ENCODE measurements at places on chromosomes 4 and X.

DNA sequence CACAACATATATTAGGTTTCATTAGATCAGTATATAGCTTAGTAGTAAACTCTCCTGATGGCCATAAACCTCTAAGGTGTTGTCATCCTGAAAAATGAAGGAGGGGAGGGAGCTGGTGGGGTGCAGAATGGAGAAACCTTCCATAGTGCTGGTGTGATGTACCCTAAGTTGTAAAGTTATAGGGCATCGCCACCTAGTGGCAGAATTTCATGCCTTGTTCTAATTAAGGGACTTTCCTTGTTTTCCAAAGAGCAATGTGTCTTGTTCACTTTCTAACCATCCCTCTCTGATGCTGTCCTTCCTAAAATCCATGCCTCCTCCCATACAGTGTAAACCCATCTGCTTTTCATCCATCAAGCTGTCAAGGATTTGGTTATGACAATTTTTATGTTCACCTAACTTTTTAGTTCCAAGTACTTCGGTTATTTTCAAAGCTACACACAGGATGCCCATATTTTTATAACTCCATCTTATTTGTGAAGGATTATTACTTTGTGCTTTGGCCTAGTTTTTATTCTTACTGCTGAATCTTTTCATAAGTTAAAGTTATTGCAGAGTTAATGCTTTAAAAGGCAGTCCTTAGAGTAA lies 4.5 kb downstream of the NBDY start:
- peak; percentile 10 for DNase-seq

- no peak for DNase-seq
Observed at GRCh38 chr4:18227880-18228279, 206.3 kb upstream of the LCORL start.

GRCh38 chr4:8289956-8290700 lies 20.6 kb downstream of the HTRA3 start:
- DNase-seq, result no peak

GRCh38 chrX:48025561-48025960 lies 18.8 kb downstream of the SPACA5 start:
- peak; percentile 62 for DNase-seq

DNA sequence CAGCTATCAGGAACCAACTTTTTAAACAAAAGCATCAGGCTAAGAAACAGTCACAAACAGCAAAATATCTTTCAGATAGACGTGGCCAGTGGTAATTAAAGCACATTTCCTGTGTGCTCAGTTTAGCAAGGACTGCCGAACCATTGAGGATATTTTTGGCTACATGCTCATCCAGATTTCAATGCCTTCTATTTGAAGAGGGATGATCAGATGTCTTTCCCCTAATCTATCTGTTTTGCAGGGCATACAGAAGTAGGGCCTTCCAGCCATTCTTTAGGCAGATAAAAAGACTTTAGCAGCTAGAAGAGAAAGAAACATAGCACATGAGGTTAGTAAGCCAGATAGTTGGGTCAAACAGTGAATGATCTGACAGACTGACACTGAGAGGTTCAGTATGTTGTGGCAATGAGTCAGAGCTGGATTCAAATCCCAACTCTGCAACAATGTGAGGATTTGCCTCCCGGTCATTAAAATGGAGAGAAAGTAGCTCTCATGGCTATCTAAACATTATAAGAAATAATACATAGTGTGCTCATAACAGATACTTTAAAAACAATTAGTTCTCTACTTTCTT lies 100.0 kb upstream of the PRKG2 start:
- no peak for DNase-seq

DNA sequence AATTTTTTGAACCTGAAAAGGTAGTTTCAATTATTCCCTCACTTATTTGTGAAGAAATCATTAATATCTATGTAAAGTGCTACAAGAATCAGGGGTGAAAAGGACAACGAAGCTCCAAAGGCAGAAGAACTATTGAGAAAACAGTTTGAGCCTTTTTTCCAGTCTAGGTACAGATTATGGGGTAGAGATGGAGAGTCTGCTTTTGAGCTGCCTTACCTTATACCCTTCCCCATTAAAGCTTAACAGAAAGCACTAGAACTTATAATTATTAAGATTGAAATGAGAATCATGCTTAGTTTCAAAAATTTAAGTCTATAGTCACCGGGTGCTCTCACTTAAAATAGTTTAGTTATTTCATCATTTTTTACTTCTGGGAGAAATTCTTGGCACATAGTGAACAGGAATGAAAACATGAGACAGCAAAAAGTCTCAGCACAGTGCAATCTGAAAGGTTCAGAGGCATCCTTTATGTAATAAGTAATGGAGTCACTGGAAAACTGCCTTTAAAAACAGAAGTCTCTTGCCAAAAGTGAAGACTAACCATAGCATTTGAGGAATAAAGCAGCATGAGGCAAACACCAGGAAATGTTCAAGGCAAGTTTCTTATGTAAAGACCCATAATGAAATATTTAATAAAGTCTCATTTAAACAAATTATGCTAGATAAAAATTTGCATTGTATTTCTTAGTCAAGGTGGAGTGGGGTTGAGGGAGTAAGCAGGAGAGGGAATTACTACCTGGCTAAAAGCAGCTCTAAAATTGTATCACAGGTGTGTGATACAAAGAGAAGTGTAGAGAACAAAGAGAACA lies 5.1 kb upstream of the DCLK2 start:
- DNase-seq, result peak; percentile 95

DNA sequence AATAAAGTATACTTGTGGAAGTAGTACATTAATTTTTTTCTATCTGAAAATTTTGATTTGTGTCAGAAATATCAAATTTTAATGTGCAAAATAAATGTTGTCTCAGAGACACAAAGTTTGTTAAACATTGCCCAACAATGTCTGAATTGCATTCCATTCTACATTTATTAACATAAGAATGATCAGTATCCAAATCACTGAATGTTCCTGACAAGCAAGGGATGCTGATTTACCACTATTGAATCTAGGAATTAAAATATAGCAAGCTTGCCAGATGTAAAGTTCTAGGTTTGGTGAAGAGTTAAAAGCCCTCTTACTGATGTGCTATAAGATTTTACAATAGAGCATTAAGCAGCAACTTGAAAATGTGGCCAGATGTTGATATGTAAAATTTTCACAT lies 489.2 kb upstream of the CTSO start:
- no peak for DNase-seq

DNA sequence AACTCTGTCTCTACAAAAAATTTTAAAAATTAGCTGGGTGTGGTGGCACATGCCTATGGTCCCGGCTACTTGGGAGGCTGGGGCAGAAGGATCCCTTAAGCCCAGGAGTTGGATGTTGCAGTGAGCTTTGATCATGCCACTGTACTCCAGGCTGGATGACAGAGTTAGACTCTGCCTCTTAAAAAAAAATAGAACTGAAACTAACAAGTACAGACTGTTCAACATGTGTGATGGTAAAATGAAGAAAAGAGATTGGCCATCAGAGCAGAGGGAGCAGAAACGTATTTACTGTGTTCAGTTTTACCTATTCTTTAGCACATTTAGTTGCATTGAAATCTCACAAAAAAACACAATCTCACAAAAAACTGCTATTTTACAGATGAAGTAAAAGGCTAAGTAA lies 77.9 kb upstream of the NAP1L5 start:
- DNase-seq, result no peak

DNA sequence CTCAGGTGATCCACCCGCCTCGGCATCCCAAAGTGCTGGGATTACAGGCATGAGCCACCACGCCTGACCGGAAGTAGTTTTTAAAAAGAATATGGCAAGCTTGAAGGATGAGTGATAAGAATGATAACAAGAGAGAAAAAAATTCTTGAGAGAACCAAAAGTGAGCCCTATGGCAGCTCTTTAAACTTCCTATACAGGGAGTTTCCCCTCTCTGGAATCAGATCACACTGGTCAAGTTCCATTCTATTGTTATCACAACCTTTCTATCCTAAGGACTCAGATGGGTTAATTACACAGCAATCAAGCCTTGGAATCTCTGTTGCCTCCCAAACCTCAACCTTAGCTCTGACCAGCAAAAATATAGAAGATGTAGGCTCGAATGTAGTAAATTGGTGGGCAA lies 33.8 kb upstream of the ZNF518B start:
- DNase-seq, result no peak

DNA sequence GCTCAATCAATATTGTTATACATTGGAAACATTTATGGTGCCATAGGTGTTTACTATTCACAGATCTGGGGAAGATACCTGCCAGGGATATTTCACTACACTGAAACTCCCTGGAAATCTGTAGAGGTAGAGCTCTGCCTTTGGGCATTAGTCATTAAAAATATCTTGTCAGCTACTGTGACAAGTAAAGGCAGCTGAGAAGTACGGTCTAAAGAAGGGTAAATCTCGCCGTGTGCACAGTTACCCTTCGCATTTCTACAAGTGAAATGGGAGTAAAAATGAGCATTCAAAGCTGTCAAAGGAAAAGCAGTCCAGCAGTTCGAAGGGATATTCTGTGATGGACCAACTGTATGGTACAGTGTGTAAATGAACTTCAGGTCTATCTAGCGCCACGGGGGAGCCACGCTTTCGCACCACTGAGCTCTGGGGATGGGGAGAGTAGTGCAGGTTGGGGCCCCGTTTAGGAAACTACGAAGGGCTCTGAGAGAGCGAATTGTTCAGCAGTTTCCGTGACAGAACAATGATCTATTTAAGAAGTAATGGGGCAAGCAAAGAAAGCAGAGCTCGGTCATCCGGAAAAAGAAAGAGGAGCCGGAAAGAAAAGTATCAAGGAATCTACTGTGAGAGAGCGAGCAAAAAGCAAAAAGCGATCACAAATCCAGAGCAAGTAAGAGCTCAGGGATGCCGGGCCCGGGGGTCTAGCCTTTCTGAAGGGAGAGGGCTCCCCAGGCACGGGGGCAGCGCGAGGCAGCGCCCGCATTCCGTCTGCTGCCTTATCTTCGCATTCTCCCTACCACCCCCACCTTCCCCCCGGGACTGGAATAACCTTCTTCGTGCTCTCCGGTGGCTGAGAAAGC lies 646 bp downstream of the TIGD4 start:
- peak; percentile 4 for DNase-seq

DNA sequence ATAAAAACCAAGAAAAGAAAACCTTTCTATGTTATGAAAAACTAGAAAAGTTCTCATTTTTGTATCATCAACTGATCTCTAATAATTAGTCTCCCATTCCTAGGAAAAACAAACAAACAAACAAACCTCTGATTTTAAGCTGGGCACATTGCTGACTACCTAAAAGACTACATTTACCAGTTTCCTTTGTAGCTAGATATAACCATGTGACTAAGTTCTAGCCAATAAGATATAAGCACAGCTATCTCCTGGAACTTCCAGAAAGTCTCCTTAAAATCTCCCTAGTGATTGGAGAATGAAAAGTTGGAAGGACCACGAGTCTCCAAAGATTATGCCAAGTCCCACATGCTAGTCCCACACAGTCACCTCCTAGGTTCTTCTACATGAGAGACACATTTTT lies 108.9 kb downstream of the NR3C2 start:
- DNase-seq, result no peak

GRCh38 chrX:53087388-53087831 lies 5.2 kb downstream of the TSPYL2 start:
- DNase-seq, result no peak

DNA sequence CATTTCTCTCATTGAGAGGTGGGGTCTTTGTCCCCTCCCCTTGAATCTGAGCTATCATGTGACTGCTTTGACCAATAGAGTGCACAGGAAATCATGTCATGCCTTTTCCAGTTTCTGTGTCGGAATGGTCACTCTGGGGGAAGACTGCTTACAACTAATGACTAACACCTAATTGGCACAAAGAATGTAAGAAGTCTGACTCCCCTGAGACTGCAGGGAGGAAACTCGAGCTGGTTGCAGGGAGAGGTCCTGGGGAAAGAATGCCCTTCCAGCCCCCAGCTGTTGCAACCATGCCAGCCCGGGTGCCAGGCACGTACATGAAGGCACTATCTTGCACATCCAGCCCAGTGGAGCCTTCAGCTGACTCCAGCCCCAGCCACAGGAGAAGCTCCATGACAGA lies 254.2 kb downstream of the DHX15 start:
- peak; percentile 83 for DNase-seq

DNA sequence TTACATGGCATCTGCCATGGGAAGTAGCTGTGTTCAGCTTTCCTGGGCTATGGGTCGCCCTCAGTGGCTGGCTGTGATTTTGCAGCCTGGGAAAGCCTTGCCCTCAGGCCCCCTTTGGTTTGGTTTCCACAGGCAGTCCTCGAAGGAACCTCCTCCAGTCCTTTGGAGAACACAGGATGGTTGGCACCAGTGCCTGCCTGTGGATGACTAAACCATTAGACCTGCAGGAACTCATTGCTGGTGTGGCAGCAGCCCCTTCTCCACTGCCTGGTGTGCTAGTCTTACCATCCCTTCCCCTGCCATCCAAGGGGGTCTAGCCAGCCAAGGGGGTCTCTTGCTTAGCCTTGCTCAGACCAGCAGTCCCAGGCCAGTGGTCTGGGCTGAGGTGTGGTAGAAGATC lies 71.4 kb upstream of the PJA1 start:
- DNase-seq, result no peak

- DNase-seq, result no peak
Observed at GRCh38 chr4:149765630-149766029, 50.0 kb downstream of the IQCM start.

DNA sequence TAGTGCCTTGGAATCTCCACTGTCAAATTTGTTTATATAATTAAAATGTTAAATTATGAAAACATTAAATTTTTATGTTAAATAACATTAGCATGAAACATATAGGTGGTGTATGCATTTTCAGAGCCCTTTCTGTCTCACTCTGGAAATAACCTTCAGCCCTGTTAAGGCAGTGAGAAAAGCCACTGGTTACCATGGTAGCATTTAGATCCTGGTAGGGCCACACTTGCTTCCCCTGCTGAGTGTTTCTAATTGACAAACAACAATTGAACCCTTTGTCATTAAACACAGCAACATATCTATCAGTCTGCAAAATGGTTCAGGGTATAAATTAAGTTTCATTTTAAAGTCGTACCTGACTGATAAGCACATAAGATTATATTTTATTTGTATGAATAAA lies 63.5 kb downstream of the PDK3 start:
- no peak for DNase-seq

DNA sequence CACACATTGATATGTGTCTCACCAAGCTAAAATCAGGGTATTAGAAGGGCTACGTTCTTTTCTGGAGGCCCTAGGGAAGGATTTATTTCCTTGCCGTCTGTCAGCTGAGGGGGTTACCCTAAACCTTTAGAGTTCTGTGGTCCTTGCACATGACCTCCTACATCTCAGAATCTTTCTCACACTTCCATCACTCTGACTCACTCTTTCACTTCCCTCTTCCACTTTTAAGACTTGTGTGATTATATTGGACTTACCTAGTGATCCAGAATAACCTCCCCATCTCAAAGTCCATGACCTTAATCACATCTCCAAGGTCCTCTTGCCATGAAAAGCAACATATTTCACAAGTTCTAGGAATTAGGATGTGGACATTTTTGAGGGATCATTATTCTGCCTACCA lies 53.6 kb upstream of the FUNDC1 start:
- no peak for DNase-seq

DNA sequence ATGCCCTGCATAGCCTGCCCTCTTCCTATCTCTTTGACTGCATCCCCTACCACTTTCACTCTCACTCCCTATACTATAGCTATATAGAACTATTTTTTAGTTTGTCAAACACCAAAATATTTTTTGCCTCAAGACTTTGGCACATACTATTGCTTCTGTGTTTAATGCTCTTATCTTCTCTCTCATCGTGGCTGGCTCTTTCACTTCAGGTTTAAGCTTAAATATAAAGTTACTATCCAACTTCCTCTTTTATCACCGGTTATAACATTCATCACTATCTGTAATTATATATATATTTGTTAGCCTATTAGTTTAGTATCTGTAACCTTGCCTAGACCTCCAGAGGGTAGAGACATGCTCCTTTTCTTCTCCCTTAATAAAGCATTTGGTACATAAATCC lies 11.5 kb upstream of the HMGB2 start:
- no peak for DNase-seq
